Activated naive CD4-positive, alpha-beta T cell treated with anti-CD3 and anti-CD28 coated beads, Interleukin-2, amount 50 U/mL, for 72 hours (primary cell): ENCODE measurements at places on chromosomes 4 and X.

DNA sequence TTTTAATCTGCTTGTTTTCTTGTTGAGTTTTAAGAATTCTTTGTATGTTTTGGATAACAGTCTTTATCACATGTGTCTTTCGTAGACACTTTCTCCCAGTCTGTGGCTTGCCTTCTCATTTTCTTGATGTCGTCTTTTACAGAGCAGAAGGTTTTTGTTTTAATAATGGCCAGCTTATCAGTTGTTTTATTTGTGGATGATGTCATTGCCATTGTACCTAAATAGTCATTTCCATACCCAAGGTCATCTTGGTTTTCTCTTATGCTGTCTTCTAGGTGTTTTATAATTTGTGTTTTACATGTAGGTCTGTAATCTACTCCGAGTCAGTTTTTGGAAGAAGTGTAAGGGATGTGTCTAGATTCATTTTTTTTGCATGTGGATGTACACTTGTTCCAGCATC lies 159.6 kb upstream of the NUDT6 start:
- DNase-seq, result no peak

DNA sequence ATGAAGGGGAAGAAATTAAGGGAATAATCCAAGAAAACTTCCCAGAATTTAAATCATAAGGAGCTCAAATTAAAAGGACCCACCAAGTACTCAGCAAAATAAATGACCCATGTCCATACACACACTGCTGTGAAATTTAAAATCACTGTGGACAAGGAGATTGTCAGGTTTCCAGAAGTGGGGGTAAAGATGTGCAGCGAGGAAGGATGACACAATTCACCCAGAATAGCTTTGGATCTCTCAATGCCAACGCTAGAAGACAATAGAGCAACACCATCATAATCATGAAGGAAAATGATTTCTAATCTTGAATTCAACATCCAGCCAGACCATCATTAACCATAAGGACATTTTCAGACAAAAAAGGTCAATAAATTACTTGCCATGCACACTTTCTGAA lies 65.7 kb downstream of the CASK start:
- no peak for DNase-seq

- DNase-seq, result no peak
These were observed 169.9 kb downstream of the IQCM start for GRCh38 chr4:149645790-149646189.

- no peak for DNase-seq
These were observed 180.8 kb downstream of the FRMPD4 start for GRCh38 chrX:12319003-12319519.

DNA sequence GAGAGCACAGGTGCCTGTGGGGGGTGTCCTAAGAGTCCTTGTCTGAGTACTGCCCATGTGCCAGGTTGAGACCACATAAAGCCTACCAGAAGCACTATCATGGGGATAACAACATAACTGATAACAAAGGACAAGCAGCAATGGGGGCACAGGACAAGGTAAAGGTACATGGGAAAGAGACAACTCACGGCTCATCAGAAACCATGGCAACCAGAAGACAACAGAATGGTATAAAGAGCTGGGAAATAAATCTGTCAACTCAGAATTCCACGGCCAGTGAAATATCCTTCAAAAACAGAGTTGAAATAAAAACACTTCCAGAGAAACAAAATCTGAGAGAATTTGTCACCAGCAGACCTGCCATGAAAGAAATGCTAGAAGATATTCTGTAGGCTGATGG lies 20.0 kb downstream of the CENPU start:
- DNase-seq, result no peak

GRCh38 chr4:167218022-167218608 lies 16.2 kb downstream of the SPOCK3 start:
- DNase-seq, result no peak
